ENCODE measurements at places on chromosomes 3 and 15. TPM values are rescaled to one million over a fixed set of nuclear protein-coding genes. Genes with fewer than 3 reads are reported as not detected.

The CHRFAM7A gene
- not detected for total RNA-seq

The CCDC54 gene
- total RNA-seq: not detected

The MAP6D1 gene
- total RNA-seq: 5.5 TPM

The EPHB3 gene
- 3.0 TPM for total RNA-seq

The HCLS1 gene
- 28.6 TPM for total RNA-seq

The ACKR2 gene
- 0.11 TPM for total RNA-seq

The PROS1 gene
- 25.6 TPM for total RNA-seq

DNA sequence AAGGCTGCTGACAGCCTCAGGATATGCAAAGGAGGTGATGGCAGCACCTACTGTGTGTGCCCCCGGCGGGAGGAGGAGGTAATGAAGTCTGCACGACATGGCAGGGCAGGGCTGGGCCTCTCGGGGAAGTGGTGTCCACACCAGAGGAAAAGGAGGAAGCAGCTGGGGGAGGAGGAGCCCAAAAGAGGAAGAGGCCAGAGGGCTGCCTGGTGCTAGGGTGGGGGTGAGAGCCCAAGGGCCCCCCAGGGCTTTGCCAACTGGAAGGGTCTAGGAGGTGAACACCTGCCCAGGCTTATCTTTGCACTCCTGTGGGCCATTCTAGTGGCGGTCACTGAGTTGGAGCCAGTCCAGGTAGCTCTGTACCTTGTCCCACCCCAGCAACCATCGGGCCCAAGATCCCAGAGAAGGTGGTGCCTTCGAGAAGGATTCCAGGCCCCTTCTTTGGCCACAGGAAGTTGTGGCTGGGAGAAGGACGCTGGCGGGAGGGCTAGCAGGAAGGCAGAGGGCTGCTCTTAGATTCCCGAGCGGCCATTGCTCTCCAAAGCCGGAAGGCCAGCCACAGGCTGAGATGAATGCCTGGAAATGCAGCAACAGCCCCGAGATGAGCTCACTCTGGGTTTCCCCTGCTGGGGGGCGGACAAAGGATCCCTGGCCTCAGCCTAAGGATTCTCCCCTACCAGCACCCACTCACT lies 7.0 kb downstream of the GNAI2 start:
- H3K27me3 ChIP-seq: no peaks in the 10 kb centered on the region
- H3K36me3 ChIP-seq: no peaks in the 10 kb centered on the region
- peak; percentile 71 for DNase-seq
- peak overlapping the region; percentile 61 for H3K27ac ChIP-seq
- no peak overlapping the region for H3K4me3 ChIP-seq
- peaks cover 48% of the 10 kb centered on the region for H3K4me1 ChIP-seq

GRCh38 chr3:4501437-4501836 lies 8.3 kb downstream of the ITPR1 start:
- H3K36me3 ChIP-seq: no peaks in the 10 kb centered on the region
- DNase-seq: no peak
- no peak overlapping the region for H3K27ac ChIP-seq
- no peaks in the 10 kb centered on the region for H3K4me1 ChIP-seq
- no peak overlapping the region for H3K4me3 ChIP-seq

DNA sequence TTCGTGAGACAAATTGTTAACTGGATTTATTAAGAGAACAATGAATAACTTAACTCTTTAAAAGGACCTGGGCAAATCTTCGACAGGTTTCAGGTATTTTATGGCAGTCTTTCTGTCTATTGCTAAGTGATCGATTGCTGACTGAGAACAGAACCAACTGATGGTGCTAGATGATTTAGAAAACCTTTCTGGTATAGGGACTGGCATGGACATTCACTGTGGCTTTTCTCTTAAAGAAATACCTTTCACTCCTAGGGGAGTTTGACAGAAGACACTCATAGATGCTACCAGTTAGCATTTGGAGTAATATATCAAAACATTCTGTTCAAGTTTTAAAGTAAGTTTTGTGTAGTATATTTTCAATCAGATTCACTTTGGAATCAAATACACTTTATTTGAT lies 654 bp downstream of the PPARG start:
- no peak overlapping the region for H3K4me3 ChIP-seq
- no peaks in the 10 kb centered on the region for H3K4me1 ChIP-seq
- no peaks in the 10 kb centered on the region for H3K36me3 ChIP-seq
- no peak overlapping the region for H3K27ac ChIP-seq

DNA sequence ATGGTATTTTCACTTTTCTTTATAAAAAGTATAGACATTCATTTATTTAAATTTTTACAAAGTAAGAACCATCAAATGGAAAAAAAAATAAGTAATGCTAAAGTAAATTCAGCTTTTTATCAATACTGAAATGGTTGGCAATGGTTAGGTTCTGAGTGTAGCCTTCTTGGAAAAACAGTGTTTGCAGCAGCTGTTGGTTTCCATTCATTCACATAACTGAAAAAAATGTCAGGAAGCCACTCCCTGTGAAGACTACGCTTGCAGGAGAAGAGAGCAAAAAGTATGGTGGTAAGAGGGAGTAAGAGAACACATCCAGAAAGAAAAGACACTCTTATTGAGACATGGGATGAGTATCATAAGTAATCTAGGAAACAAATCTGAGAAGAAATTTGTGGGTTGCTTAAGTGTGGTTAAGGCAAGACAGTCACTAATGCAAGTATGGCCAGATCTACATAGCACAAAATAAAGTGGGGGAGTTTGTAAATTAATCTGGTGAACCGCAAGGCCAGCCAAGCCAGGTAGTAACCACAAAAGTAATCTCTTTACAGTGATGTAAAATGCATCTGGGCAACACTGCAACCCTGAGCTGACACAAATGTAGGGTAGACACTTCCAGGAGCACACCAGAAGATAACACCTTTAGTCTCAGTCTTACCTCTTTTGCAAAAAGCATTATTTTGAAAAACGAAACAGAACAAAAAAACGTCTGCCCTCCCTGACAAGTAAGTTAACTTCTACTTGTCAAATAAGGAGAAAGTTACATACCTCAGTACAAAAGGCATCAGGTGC lies 133.7 kb downstream of the IGSF11 start:
- no peaks in the 10 kb centered on the region for H3K36me3 ChIP-seq
- H3K27me3 ChIP-seq: no peaks in the 10 kb centered on the region
- H3K4me3 ChIP-seq: no peak overlapping the region
- no peaks in the 10 kb centered on the region for H3K4me1 ChIP-seq
- H3K27ac ChIP-seq: no peak overlapping the region

DNA sequence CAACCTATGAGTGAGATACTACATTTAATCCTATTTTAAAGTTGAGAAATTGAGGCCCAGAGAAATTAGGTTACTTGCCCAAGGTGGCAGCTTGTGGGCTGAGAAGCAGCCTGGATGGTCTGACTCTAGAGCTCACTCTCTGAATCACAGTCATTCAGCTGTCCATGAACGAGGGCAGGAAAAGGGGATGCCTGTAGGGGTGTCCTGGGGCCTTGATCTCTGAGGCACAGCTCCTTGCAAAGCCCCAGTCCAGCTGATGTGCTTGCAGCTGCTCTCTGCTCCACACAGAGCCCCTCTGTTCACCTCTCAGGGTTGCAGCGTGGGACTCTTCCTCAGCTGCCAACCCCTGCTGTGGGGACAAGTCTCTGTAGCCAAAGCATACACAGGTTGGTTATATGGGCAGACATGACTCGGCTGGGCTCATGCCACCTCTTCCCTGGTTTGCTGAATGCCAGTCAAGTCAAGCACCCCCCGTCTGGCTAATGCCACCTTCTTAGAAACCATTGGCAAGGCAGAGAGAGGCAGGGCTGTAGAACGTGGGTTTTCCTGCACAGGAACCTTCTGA lies 56.8 kb downstream of the GASK1A start:
- no peak overlapping the region for H3K4me3 ChIP-seq
- H3K27me3 ChIP-seq: no peaks in the 10 kb centered on the region
- H3K27ac ChIP-seq: no peak overlapping the region
- no peak for DNase-seq
- no peaks in the 10 kb centered on the region for H3K36me3 ChIP-seq

GRCh38 chr3:46987743-46988401 lies 8.4 kb downstream of the NBEAL2 start:
- no peaks in the 10 kb centered on the region for H3K27me3 ChIP-seq
- H3K27ac ChIP-seq: no peak overlapping the region
- H3K36me3 ChIP-seq: no peaks in the 10 kb centered on the region

- 0 out of 2 replicates have a peak, but pooled peaks cover 3% of the 10 kb centered on the region for H3K4me1 ChIP-seq
- no peaks in the 10 kb centered on the region for H3K36me3 ChIP-seq
- no peak overlapping the region for H3K4me3 ChIP-seq
- no peaks in the 10 kb centered on the region for H3K27me3 ChIP-seq
- no peak overlapping the region for H3K27ac ChIP-seq
- DNase-seq: no peak
Observed at GRCh38 chr15:63917588-63918316, 84.0 kb upstream of the HERC1 start.

GRCh38 chr3:103410231-103410630 lies 975.4 kb downstream of the ZPLD1 start:
- no peak overlapping the region for H3K4me3 ChIP-seq
- no peaks in the 10 kb centered on the region for H3K27me3 ChIP-seq
- no peak for DNase-seq
- no peaks in the 10 kb centered on the region for H3K4me1 ChIP-seq
- no peaks in the 10 kb centered on the region for H3K36me3 ChIP-seq

GRCh38 chr3:126389112-126389793 lies 5.5 kb upstream of the CFAP100 start:
- no peaks in the 10 kb centered on the region for H3K4me1 ChIP-seq
- H3K27me3 ChIP-seq: peaks cover 16% of the 10 kb centered on the region

- H3K27me3 ChIP-seq: no peaks in the 10 kb centered on the region
- no peak overlapping the region for H3K4me3 ChIP-seq
- no peaks in the 10 kb centered on the region for H3K36me3 ChIP-seq
- H3K4me1 ChIP-seq: peaks cover 10% of the 10 kb centered on the region
- no peak for DNase-seq
Observed at GRCh38 chr3:134295930-134296329, 45.3 kb upstream of the RYK start.

DNA sequence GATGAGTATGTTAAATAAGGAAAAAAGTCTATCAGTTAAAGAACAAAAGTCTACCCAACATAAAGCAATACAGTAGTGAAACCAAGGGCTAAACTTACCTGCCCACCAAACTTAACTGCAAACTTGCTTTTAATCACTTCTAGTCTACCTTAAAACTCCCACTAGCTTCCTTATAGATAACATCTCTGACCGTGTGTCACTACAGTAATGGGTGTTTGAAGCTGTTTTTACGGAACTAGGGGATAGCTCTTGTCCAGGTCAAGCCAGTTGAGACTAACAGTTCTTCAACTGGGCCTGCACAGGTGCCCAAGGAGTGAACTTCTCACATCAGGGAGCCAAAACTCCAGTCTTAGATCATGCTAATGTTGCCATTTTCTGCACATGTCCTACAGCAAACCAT lies 132.3 kb downstream of the ZNF385D start:
- H3K27ac ChIP-seq: no peak overlapping the region
- H3K27me3 ChIP-seq: no peaks in the 10 kb centered on the region
- no peaks in the 10 kb centered on the region for H3K36me3 ChIP-seq
- no peak overlapping the region for H3K4me3 ChIP-seq

DNA sequence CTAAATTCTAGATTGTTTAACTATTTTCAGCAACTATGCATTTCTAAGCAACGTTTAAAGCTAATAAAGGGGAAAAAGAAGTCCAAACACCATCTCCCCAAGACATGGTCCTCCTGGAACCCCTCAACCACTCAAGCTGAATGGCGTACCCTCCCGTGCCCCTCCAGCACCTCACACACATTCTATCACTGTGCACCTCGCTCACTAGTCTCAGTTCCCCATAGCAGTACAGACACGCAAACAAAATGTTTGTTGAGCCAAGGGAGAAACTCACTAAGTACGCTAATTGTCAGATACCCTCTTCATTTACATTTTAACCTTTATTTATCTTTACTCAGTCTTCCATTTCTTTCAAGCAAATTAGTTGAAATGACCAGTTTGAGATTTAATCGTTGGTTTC lies 48.8 kb downstream of the ACAP2 start:
- no peaks in the 10 kb centered on the region for H3K27me3 ChIP-seq
- no peak for DNase-seq
- H3K4me3 ChIP-seq: no peak overlapping the region
- H3K4me1 ChIP-seq: no peaks in the 10 kb centered on the region

GRCh38 chr3:186303965-186304364 lies 58.1 kb downstream of the DGKG start:
- no peak overlapping the region for H3K27ac ChIP-seq
- no peak for DNase-seq
- no peak overlapping the region for H3K4me3 ChIP-seq
